Muscle of arm (tissue), 14 donors: ENCODE measurements at places on chromosomes 5 and 9.

GRCh38 chr9:89842267-89842768 is 237.5 kb downstream of the GADD45G start:
- DNase-seq: no peak

- DNase-seq: no peak
Measured at GRCh38 chr5:59173578-59173977, 590.7 kb downstream of the RAB3C start.

- no peak for DNase-seq
Measured at GRCh38 chr5:63958654-63959053, 3.6 kb downstream of the HTR1A start.

GRCh38 chr5:51225789-51226742 is 157.2 kb upstream of the ISL1 start:
- no peak for DNase-seq
